ENCODE measurements at places on chromosomes 3 and 15. TPM values are rescaled to one million over a fixed set of nuclear protein-coding genes. Genes with fewer than 3 reads are reported as not detected.

Gene GCSAM
- total RNA-seq: not detected

- DNase-seq: no peak
Measured at GRCh38 chr15:68000754-68001153, 53.4 kb upstream of the PIAS1 start.

DNA sequence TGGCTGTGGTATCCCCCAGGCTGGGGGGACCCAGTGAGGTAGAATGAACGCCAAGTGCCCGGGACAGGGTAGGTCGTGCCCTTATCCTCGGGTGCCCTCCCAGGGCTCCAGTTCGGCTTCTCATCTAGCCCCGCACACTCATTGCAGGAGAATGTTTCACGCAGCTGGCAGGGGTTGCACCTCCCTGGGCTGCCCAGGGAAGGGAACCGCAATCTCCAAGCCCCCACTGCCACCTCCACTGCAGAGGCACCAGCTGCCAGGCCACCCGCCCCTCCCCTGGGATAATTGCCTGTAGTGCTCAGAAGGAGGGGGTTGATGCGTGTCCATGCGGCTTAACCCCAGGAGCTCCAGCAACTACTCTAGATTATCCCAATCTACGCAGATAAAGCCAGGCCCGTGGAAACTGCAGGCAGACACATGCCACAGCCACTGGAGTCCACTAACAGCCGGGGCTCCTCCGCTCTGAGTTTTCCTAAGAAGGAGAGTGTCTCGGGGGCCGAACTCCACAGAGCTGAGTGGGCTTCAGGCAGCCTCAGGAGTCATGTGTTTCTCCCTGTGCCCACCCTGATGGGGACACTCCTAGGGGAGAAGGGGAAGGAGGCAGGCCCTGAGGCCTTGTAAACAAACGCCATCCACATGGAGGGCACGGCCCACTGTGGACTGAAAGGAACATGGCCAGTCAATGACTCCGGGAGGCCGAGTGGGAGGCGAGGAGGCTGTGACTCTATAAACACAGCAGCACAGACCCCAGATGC lies 137.2 kb upstream of the IQSEC1 start:
- DNase-seq: no peak

GRCh38 chr3:188152660-188153436 lies 1.1 kb upstream of the LPP start:
- DNase-seq: peak; percentile 83

DNA sequence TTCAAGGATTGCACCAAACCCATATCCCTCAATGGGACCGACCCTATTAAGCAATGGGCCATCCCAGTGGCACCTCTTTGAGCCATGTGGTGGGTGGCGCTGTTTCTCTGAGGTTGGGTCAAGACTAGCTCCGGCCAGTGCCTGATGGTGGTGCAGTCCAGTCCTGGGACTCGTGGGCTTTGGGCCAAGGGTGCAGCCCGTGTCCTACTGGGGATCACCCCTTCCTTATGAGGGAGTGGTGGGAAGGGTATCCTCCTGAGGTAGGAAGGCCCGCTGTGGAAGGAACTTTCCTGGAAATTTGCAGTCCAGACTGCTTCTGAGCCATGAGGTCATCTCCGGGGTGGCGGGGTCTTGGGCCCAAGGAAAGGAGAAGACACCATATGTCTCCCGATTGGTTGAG lies 231.6 kb downstream of the SNRPN start:
- no peak for DNase-seq

- no peak for DNase-seq
Measured at GRCh38 chr15:59543721-59544547, 67.6 kb upstream of the GCNT3 start.

GRCh38 chr15:56261854-56262509 lies 18.3 kb upstream of the RFX7 start:
- no peak for DNase-seq

Gene TMEM87A
- 38.8 TPM for total RNA-seq

DNA sequence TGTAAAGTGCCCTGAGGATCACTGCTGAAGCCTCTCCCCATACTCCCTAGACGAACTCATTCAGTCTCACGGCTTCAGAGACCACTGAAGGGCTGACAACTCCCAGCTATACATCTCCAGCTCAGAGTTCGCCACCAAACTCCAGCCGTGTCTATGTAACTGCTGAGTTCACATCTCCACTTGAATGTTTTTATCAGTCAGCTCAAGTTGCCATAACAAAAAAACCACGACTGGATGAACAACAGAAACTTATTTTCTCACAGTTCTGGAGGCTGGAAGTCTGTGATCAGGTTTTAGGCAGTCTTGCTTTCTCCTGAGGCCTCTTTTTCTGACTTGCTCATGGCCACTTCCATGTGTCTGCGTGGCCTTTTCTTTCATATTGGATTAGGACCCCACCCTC lies 223.0 kb upstream of the LRRFIP2 start:
- DNase-seq: no peak

Gene CHST2
- 28.3 TPM for total RNA-seq

- DNase-seq: no peak
Measured at GRCh38 chr3:135014566-135014965, 219.5 kb downstream of the EPHB1 start.

- DNase-seq: no peak
Measured at GRCh38 chr3:182925330-182925943, 54.9 kb downstream of the DCUN1D1 start.

Gene CEP19
- total RNA-seq: 2.3 TPM

DNA sequence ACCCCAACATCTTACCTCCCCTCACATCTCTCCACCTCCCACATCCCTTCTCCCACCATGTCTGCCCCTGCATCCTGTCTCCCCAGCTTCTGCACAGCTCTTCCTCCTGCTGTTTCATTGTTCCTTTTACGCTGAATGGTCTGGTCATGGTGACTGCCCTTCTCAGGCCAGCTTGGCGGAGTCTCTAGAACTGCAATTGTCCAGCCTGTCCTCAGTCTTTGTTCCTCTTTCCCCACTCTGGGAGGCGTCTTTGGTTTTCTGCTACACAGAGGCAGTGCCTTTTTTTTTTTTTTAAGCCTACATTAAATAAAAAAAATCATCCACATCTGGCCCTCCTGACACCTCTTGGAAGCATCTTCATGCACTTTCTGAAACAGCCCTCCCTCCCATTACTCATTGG lies 49.1 kb upstream of the SEC22A start:
- DNase-seq: no peak

Gene DCBLD2
- total RNA-seq: 75.4 TPM

DNA sequence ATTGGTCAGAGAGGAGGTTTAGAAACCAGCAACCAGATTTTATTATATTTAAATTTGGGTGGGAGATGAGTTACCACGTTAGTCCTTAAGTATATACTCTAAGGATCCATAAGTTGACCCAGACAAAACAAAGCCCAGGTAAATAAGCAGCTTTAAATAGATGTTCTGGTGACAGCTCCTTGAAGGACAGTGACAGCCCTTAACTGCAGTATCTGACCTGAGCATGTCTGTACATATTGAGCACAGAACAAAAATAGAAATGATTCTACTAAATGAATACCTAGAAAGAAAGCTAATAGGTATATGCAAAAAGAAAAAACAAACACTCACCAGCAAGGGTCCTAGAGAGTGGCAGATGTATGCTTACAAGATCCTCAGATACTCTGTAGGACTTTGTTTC lies 63.0 kb downstream of the UBR1 start:
- no peak for DNase-seq

Gene DUOX2
- not detected for total RNA-seq

Gene LPCAT4
- total RNA-seq: 36.8 TPM

DNA sequence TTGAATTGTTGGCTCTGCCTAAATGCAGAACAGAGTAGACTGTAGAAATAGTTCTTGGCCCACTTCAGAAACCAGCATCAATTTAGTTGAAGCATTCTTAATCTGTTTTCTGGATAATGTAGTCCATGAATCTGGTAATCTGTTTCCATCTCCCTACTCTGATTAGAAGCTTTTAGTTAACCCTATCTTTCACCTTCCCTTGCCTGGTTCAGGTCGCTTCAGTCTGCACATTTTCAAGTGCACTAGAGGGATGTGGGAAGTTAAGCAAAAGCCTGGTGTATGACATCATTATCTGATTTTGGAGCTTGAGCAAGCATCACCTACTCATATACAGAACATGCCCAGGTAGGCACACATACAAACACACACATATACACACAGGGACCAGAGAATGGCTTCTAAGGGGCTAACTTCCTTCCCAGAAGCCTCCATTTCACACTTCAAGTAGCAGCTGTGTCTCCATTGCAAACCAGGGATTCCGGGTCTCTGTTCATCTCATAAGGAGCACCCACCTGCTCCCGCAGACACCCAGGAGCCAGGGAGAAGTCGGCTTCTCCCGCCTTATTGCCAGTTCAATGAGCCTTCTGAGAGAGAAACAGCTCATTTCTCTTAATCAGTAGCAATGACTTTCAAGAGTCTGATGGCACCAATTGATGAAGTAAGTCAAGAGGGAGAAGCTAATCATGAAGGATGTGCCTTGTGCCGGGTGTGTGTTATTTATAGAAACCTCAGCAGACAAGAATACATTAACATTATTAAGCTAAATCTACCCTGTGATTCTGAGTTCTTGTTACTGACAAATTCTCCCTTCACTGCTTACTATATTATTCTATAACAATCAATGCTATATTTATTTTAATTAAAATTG lies 347.9 kb upstream of the STAC start:
- DNase-seq: no peak

- no peak for DNase-seq
Measured at GRCh38 chr3:49388289-49388820, 23.4 kb downstream of the RHOA start.

Gene WDR93
- not detected for total RNA-seq

Gene CHCHD4
- total RNA-seq: 25.8 TPM

Gene ROBO2
- 4.3 TPM for total RNA-seq

- no peak for DNase-seq
Measured at GRCh38 chr15:55954862-55955605, 38.4 kb downstream of the NEDD4 start.

Gene AADACL2
- not detected for total RNA-seq

- DNase-seq: no peak
Measured at GRCh38 chr3:69496856-69497255, 111.0 kb upstream of the FRMD4B start.

DNA sequence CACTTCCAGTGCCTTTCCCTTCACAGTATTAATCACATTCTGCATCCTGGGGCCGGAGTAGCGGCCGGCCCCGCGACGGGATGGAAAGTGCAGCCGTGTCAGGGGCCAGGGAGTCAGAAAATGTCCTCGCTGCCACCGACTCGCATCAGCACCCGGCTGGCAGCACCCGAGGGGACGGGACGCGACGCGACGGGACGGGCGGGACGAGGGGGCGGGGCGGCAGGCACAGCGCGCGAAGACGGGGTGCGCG lies 353 bp downstream of the ATG3 start:
- no peak for DNase-seq

DNA sequence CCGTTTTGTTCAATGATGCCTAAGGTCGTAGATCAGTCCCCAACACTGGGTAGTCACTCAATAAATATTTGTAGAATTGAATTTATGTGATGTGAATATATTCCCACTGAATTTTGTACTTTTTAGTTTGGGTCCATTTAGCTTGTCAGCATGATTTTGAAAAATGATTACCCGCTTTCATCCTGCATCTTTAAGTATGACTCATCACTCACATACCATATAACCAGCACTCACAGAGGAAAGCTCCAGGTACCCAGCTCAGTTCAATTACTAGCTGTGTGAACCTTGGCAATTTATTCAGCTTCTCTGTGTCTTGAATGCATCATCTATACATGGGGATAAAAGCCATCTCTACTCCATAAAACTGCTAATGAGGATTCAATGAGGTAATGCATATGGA lies 2.2 kb upstream of the MLF1 start:
- no peak for DNase-seq

DNA sequence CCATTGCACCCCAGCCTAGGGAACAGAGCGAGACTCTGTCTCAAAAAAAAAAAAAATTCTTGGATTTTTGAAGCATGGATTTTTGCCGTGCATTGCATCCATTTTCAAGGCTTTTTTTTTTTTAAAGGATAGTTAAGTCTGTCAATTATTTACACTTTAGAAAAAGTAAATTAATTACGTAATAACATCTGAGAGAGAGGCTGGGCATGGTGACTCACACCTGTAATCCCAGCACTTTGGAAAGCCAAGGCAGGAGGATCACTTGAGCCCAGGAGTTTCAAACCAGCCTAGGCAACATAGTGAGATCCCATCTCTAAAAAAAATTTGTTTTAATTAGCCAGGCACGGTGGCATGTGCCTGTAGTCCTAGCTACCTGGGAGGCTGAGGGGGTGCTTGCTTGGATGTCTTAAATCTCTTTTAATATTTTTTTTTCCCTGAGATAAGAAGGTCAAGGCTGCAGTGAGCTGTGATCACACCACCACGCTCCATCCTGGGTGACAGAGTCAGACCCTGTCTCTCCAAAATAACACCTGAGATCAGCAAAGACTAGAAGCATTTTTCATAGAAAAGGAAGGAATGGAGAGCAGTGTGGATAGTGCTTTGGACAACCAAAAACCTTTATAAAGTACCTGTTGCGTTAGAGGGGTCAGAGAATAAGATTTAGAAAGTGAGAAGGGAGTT lies 6.8 kb upstream of the SENP7 start:
- DNase-seq: no peak

GRCh38 chr15:85462029-85462428 lies 81.6 kb downstream of the AKAP13 start:
- no peak for DNase-seq

DNA sequence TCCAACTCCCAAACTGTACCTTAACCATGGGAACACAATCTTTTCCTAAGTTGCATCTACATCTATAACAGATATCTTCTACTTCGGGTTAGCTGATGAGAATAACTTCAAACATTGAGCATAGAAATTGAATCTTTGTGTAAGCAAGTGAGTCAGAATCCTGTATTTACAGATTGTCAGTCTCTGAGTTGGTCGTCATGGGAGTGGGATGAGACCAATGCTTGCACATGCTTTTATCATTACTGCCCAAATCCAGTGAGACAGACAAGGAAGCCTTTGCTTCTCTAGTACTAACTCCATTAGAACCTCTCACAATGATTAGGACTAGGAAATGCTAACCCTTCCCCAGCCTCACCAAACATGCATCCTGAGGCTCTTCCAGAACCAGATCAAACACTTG lies 587.1 kb upstream of the ZNF717 start:
- DNase-seq: no peak

- no peak for DNase-seq
Measured at GRCh38 chr15:68335251-68335650, 57.7 kb downstream of the FEM1B start.

DNA sequence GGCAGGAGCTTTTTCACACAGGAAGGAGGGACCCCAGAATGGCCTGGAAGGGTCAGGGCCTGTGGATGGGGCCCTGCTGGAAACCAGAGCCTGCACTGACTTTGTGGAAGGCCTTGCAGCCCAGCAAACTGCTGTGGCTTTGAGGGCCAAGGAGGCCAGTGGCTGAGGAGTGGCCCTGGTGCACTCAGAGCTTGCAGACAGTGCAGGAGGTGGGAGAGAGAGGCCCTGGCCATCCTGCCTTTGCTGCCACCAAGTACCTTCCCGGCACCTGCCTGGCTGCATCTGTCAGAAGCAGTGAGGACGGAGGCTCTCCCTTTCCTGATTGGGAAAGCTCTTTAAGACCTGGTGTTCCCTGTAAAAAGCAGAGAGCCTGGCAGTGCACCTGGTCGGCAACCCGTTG lies 6.4 kb downstream of the PSTPIP1 start:
- DNase-seq: no peak

DNA sequence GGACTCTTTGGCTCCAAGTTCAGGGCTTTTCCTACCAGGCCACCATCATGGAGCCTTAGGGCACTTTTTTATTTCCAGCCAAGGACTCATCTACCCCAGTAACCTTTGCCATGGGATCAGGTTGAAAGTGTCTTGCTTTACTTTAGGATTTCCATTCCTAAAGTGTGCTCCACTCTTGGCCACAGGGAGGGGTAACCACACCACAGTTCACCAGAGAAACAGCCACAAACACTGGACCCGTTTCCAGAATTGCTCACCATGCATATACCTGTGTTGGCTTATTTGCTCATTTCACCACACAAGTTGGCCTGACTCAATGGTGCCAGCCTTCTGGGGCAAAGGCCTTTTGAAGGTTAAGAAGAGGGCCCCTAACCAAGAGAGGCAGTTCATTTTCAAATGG lies 70.6 kb upstream of the RAD18 start:
- DNase-seq: no peak
